ENCODE measurements at places on chromosomes 12 and 14.

DNA sequence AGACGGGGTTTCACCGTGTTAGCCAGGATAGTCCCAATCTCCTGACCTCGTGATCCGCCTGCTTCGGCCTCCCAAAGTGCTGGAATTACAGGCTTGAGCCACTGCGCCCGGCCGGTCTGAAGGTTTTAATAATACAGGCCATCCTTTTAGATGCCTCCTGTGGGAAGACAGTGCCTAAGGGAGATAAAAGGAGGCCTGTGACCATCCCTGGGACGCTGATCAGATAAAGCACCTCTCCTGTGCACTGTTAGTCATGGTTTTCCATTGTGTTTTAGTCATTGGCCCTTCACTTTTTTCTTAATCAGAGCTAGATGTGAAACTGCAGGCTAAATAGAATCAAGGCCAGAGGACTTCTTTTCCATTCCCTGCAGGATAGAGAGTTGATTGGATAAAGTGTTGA is 7.6 kb upstream of the ACADS start:
- DNase-seq = no peak

DNA sequence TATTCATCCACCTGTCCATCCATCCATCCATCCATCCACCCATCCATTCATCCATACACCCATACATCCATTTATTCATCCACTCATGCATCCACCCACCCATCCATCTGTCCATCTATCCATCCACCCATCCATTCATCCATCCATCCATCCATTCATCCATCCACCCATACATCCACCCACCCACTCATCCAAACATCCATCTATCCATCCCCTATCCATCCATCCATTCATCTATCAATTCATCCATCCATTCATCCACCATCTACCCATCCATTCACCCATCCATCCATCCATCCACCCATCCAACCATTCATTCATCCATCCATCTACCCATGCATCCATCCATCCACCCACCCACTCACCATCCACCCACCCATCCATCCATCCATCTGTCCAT is 142.6 kb upstream of the SFSWAP start:
- DNase-seq = no peak

DNA sequence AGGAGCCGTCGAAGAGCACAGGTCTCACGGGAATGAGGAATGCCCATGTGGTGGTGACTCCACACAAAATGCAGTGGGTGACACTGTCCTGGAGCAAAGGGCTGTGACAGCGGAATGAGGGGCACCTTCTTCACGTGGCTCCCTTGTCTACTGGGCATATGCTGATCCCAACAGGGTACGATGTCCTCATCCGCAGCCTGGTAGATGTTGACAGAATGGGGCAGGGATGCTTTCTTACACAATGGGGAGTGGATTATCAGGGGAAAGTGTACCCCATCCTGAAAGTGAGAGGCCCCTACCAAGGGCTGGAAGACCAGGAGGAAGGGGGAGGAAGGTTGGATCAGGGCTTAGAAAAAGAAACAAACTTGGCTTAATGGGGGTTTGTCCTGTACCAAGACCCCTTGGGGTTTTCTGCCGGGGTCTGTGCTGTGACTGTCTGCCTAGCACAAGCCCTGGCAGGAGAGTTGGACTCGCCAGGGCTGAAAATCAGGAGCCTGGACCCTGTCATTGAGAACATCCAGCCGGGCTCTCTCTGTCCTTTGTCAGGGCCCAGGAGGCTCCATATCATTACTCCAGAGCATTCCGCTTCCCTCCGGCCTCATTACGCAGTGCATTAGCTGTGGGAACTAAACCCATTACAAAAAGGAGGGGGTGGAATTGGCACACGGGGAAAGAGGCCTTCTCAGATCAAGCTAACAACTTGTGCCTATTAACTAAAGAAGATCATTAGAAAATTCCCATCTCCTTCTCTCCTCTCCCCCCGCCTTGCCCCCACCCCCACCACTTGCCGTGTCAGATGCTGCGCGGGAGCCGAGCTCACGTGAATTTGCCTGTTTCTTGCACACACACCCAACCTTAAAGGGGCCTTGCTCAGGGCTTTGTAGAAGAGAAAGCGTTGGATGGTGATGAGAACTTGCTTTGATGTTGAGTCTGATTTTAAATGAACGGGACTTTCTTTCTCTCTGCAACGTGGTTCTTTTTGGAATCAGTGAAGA is 171.8 kb upstream of the PARP11 start:
- DNase-seq = no peak

GRCh38 chr14:22266142-22266442 is 322.9 kb downstream of the DAD1 start:
- DNase-seq = no peak

DNA sequence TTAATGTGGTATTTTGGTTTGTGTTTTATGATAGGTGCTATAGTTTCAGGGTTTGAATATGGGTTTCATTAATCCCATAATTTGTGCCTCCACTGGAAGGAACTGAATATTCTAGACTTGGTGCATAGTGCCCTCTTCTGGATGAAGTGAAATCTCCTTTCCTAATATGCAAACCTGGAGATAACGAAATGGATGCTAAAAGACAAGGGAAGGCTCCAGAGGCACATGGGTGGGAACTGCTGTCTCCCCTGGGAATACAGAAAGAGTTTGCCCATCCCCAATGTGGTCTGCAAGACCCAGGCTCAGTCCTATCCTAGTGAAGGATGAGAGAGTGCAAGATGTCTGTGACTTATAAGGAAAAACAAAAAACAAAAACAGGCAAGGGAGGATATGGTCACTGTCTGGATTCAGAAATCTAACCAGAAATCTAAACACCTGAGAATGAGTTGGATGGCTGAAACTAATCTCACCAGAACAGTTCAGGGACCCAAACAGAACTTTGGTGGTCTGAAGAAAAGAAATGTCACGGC is 142.3 kb upstream of the TMPO start:
- peak; percentile 43 for DNase-seq

DNA sequence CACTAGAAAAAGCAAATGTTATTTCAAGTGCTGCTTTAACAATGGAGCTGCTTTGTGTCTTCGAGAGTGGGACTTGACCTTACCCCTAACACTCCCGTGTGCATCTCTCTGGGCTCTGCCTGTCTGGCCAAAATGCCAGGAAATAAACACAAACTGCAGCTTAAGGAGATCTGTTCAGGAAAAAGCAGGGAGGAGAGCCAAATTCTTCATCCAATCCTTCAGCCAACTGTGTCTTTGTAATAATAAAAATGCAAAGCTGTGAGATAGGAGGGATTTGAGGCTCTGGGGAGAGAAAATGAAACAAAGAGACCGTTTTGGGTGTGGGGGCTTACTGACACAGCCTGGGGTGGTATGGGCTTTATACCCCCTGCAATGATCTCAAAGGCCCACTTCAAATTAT is 85.8 kb upstream of the WSCD2 start:
- no peak for DNase-seq

DNA sequence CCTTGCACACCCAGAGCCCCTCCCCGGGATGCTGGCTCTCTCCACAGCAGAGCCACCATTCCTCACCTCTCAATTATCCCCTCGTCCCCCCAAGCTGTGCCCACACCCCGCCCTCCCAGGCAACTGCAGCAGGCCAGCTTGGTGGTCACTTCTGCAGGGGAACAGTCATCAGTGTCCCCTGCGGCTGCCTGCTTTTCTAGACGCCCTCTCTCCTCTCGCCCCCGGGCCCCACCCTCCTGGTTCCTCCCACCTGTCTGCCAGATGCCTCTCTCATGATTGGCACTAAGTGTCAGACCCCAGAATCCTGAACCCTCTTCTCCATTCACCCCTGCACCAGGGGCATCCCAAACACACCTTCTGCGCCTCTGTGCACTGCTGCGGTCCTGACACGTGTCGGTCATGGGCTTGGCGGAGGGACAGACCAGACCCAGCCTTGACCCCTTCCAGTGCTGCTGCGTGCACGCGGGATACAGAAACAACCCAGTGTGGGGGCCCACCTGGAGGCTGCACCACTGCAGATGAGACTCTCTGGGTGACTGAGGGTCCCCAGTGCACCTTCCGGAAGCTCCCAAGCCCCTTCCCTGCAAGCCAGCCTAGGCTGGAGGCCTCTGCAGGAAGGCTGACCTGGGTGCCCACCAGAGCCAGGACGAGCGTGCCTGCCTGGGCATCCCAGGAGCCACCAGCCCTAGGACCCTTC is 99.5 kb downstream of the SETD3 start:
- no peak for DNase-seq

- no peak for DNase-seq
Observed at GRCh38 chr12:71393625-71394024, 46.0 kb upstream of the LGR5 start.

DNA sequence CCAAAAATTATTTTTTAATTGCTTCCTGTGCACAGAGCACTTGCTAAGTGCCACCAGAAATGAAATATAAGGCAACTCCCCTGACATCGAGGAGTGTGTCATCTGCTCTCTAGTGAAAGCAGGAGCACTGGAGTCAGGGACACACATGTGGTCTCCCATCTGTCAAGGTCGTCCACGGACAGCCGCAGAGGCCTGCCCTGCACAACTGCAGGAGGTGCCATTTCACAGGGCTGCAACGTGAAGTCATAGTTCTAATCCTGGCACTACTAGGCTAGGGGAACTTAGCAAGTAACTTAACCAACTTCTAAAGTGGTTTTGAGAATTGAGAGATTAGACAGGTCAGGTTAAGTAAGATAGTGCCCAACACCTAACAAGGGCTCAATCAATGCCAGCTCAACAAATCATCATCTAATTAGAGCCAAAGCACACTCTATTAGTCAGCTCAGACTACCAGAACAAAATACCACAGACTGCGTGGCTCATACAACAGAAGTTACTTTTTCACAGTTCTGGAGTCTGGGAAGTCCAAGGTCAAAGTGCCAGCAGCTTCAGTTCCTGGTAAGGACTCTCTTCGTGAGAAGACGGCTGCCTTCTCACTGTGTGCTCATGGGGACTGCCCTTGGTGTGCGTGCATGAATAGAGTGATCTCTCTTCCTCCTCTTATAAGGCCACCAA is 30.7 kb downstream of the FOXN3 start:
- DNase-seq = no peak

DNA sequence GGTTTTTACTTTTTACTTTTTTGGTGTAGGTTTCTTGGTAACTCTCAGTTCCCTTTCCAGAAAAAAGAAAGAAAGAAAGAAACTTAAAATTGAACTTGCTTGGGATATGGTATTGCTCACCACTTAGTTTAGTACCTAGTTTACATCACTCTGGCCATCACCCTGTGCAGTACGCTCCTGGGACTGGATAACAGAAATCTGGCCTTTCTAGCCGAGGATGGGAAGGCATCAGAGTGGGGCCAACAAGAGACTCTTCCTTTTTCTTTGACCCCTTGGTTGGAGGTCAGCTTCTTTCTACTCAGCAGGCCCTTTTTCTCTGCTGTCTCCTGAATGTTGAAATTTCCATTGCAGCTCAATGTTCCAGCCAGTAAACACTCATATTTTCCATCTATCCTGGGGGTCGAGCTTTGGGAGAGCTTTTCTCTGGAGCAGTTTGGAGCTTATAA is 156.6 kb downstream of the TGFB3 start:
- DNase-seq = no peak

- peak; percentile 93 for DNase-seq
Observed at GRCh38 chr12:32548691-32549281, 130.3 kb upstream of the DNM1L start.

GRCh38 chr12:75815756-75816155 is 215.8 kb downstream of the PHLDA1 start:
- no peak for DNase-seq

DNA sequence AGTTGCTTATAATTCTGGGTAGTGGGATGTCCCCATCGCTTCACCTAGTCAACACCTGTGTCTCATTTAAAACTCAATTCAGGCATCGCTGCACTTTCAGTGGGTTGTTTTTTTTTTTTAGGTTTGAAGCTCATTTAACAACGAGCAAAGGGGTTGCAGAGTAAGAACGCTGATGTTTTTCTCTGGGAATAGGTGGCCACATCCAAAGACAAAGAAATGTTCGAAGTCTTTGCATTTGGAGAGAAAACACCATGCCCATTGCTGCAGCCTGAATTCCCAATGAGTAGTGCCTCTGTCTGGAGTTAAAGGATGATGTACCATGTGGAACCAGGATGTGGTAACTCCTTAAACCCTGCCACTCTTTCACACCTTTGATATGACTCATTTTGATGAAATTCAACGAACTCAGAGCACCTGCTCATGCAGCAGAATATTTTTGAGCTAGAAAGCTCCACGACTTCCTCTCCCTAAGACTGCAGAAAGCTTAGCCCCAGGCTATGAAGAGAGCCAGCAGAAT is 35.1 kb upstream of the BATF start:
- peak; percentile 13 for DNase-seq

DNA sequence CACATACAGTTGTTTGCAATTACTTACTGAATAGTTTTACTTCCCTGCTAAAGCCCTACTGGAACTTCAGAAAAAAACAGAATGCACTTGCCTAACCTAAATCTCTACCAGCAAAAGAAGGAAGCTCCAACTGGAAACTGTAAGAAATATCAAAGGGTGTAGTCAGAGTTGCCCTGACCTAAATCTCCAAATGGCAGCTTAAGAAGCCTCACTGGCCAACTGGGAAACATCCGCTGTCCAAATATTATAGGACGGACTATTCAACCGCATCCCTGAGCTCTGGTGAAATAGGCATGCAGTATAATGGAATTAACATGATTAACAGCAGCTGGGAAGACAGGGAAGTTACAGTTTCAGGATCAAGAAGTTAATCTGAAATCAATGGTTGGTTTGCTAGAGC is 24.3 kb downstream of the ANAPC7 start:
- DNase-seq = no peak

- no peak for DNase-seq
Observed at GRCh38 chr12:51900323-51900889, 6.9 kb upstream of the ACVRL1 start.

GRCh38 chr12:81172851-81173250 is 95.0 kb downstream of the ACSS3 start:
- no peak for DNase-seq

DNA sequence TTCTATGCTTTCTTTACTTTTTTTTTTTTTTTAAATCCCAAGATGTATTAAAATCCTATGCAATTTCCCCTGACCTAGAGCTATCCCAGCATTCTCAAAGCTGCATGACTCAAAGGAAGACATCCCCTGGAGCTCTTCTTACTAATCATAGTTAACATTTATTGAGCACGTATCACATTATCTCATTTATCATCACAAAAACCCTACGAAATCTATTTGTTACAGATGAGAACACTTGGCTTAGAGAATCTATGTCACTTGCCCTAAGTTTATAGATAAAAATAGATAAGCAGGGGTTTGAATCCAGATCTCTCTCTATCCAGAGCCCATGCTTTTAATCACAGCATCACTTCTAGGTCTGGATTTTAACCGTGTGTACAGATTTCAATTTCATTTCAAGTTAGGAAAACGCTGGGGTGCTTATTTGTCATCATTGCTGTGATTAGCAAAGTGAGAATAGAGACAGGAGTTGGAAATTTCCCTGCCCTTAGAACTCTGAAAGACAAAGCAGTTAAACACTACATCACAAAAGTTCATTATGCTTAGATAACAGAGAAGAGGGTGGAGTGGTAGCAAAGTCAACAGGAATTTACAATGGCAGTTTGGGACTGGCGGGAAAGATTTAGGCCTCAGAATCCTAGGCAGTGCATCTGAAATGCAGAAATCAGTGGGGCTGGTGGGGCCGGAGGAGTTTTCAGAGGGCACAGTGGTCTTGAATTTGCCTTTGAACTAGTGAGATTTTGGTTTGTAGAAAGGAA is 177.7 kb upstream of the FRMD6 start:
- DNase-seq = peak; percentile 87

- DNase-seq = no peak
Observed at GRCh38 chr12:96606644-96607043, 117.3 kb downstream of the CFAP54 start.

Data from EL (cell line).